ENCODE measurements at places on chromosomes 13 and 19.

GRCh38 chr19:3516675-3517207, 10.6 kb downstream of the FZR1 start:
- DNase-seq: no peak

- DNase-seq: no peak
Measured at GRCh38 chr19:47716270-47716937, 3.2 kb downstream of the EHD2 start.

- DNase-seq: no peak
Measured at GRCh38 chr13:48477191-48477855, 55.6 kb downstream of the RCBTB2 start.

GRCh38 chr13:85717921-85718320, 81.3 kb downstream of the SLITRK6 start:
- no peak for DNase-seq

- DNase-seq: no peak
Measured at GRCh38 chr19:2053601-2054389, 2.8 kb upstream of the MKNK2 start.

DNA sequence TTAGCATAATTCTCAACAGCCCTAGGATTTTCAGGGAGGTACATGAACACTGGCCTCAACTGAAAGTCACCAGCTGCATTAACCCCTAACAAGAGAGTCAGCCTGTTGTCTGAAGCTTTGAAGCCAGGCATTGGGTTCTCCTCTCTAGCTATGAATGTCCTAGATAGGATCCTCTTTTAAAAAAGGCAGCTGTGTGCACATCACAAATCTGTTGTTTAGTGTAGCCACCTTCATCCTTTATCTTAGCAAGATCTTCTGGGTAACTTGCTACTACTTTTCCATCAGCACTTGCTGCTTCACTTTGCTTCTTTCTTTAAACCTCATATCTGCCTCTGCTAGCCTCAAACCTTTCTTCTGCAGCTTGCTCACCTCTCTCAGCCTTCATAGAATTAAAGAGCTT, 1692.1 kb downstream of the EFNB2 start:
- DNase-seq: no peak

- DNase-seq: no peak
Measured at GRCh38 chr13:112141643-112142400, 74.9 kb downstream of the SOX1 start.

GRCh38 chr13:90883592-90883991, 463.9 kb upstream of the MIR17HG start:
- no peak for DNase-seq

- DNase-seq: no peak
Measured at GRCh38 chr19:45149129-45149528, 11.7 kb downstream of the NKPD1 start.

GRCh38 chr19:19744641-19745040, 11.7 kb upstream of the ZNF14 start:
- no peak for DNase-seq

GRCh38 chr13:48118030-48118429, 23.1 kb upstream of the MED4 start:
- no peak for DNase-seq
